MM.1S (cell line): ENCODE measurements at places on chromosomes 5 and 9.

DNA sequence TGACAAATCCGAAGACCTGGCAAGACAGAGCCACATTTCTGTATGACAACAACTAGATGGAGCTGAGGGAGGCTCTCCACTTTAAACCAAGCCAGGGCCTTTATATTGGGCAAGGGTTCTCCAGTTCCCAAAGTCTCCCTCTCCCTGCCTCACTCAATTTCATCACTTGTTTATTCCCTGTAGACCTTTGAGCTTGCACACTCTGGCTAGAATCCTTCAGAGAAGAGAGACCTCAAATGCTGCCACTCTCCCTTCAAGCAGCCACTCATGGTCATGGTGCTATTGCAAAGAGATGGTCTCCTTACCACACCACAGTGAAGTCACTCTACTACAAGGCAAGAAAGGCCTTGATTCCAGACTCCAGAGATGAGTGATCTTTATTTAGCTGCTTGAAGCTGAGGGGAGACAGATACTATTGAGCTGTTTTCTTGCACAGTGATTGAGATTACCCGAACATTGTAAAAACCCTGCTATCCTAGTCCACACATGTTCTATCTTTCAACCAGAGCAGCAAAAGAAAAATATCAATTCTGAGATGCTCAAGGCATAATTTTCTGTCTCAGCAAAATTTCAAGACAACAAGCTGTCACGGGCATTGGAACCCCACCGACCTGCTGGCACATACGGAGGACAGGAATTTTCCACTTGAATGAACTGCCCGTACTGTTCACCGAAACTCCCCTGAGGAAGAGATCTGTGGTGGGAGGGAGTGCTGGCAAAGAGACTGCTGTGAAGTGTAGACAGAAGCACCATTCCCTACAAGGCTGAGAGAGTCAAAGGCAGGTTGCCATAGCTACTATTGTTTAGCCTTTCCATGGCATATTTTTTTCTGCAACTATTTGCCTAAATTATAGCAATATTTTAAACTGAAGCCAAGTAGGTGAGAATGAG, 81.1 kb downstream of the CDO1 start:
- no peak for DNase-seq

- no peak for DNase-seq
Measured at GRCh38 chr5:172686539-172687390, 45.7 kb downstream of the NEURL1B start.

DNA sequence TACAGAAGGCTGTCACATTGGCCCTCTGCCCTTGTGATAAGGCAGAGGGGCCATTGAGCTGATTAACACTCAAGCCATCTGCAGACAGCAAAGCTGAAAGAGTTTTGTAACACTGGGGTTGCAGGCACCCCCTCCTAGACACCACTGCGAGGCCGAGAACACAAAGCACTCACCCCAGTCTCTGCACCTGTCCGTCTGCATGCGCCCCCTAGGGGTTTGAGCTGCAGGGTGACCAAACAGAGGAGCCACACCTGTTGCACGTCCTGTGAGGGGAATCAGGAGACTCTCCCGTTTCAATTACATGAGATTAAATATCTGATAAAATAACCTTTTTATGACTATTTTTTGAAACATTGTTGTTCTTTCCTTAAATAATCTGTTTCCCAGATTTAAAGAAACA, 1180.4 kb downstream of the CDH9 start:
- DNase-seq, result peak; percentile 10

DNA sequence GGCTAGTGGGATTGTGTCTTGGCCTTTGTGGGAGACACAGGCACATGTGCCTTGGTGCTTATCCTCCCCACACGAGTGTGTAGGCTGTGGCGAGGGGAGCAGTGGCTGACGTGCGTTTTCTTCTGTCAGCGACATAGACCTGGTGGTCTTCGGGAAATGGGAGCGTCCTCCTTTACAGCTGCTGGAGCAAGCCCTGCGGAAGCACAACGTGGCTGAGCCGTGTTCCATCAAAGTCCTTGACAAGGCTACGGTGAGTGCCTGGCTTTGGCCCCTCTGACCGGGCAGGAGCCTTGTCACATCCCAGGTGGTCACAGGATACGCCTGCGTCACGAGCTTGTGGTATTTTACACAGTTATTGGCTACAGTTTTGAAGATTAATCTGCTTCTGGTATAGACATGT, 26.4 kb downstream of the TENT4A start:
- DNase-seq, result no peak

DNA sequence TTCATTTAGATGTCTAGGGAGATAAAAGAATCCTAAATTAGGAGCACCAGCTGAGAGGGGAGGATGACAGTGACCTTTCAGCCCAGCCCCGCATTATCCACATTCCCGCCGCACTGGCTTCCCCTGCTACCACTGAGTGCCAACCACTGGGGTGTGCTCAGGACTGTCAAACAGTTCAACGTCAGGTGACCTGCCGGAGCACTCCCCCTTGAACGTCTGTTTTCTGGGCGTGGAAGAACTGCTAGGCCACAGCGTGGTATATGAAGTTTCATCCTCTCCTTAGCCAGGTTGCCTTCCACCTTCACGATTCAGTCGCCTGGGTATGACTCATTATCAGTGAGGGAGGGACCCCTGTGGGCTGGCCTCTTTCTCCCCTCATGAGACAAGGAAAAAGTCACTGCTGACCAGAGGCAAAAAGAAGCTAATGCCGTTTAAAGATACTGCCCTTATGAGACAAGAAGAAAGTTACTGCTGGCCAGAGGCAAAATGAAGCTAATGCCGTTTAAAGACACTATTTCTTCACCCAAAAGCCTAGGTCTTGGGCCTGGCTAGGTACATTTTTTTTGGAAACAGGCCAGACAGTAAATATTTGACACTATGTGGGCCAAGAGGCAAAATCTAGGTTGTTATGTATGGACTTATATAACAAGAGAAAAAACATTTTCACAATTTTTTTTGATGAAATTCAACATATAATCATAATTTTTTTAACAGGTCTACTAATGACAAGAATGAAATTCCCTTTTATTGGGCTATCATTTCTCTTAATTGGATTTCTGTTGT, 4.6 kb downstream of the NMRK1 start:
- no peak for DNase-seq

GRCh38 chr5:124744170-124744971, 2.1 kb downstream of the ZNF608 start:
- DNase-seq, result no peak
